ENCODE measurements at places on chromosomes 3 and 15. TPM values are rescaled to one million over a fixed set of nuclear protein-coding genes. Genes with fewer than 3 reads are reported as not detected.

- no peaks in the 10 kb centered on the region for H3K4me1 ChIP-seq
- H3K36me3 ChIP-seq, result no peaks in the 10 kb centered on the region
- no peaks in the 10 kb centered on the region for H3K27me3 ChIP-seq
- no peak overlapping the region for H3K27ac ChIP-seq
- no peak for DNase-seq
Observed at GRCh38 chr3:67685499-67685898, 31.1 kb upstream of the SUCLG2 start.

- H3K36me3 ChIP-seq, result no peaks in the 10 kb centered on the region
- no peak overlapping the region for H3K27ac ChIP-seq
- no peaks in the 10 kb centered on the region for H3K27me3 ChIP-seq
- no peak overlapping the region for H3K4me3 ChIP-seq
Observed at GRCh38 chr3:194766845-194767244, 81.2 kb downstream of the FAM43A start.

DNA sequence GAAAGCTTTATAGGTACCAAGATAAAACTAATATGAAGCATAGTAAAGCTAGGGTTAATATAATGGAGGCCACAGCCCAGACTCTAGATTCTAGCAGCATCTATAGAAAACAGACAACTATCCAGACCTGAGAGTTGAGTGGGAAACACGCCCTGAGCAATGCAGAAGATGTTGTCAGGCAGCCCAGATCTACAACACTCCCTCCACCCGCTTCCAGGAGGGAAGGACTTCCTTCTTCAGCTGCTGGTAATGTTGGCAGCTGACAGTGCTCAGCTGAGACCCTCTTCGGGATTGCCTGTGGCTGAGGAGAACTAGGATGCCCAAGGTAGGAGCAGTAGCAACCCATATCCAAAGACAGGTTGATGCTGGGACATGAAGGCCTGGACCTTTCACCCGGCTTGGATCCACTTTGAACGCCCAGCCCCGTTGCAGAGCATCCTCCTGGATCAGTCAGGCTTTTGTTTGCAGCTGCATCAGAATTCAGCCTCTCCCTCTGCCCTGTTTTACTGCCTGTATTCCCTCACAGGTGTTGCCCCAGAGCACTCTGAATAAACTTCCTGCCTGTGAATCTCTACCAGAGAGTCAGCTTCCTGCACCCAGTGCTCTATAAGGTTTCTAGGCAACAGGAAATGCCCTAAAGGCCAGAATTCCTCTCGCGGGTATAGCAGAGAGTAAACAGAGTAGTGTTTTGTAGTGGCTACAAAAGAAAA, 174.7 kb upstream of the IL12A start:
- no peaks in the 10 kb centered on the region for H3K4me1 ChIP-seq
- H3K4me3 ChIP-seq, result no peak overlapping the region
- no peak for DNase-seq
- H3K27me3 ChIP-seq, result no peaks in the 10 kb centered on the region
- no peak overlapping the region for H3K27ac ChIP-seq

- no peaks in the 10 kb centered on the region for H3K4me1 ChIP-seq
- H3K4me3 ChIP-seq, result no peak overlapping the region
- H3K27ac ChIP-seq, result no peak overlapping the region
- H3K36me3 ChIP-seq, result no peaks in the 10 kb centered on the region
Observed at GRCh38 chr3:134093956-134094355, 64.2 kb upstream of the SLCO2A1 start.

DNA sequence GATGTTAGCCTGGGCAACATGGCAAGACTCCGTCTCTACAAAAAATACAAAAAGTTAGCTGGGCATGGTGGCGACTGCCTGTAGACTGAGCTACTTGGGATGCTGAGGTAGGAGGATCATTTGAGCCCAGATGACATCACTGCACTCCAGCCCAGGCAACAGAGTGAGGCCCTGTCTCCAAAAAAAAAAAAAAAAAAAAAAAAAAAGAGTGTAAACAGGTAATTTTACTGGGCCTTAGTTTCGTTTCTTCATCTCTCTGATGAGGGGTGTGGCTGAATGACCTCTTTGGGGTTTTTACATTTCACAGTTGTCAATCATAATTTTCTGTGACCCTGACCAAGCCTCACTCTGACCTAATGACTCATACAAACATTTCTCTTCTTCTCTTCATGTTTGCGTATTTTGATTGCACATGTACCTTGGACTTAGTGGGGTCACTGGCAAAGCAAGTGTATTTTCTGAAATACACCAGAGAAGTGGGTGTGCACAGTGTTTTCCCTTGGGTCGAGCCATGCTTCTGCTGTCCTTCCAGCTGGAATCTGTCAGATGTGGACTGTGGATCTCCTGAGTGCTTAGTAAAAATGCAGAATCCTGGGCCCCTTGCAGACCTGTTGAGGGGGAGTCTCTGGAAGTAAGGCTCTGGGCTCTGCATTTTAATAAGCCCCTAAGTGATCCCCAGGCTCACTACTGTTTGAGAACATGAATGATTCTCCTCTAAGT, 140.5 kb downstream of the FNDC3B start:
- no peak overlapping the region for H3K27ac ChIP-seq
- H3K27me3 ChIP-seq, result no peaks in the 10 kb centered on the region
- DNase-seq, result no peak
- H3K36me3 ChIP-seq, result no peaks in the 10 kb centered on the region
- peaks cover 8% of the 10 kb centered on the region for H3K4me1 ChIP-seq

GRCh38 chr3:43162230-43163084, 56.6 kb upstream of the POMGNT2 start:
- no peaks in the 10 kb centered on the region for H3K36me3 ChIP-seq
- H3K27me3 ChIP-seq, result no peaks in the 10 kb centered on the region
- no peak overlapping the region for H3K4me3 ChIP-seq
- no peak for DNase-seq

- no peaks in the 10 kb centered on the region for H3K27me3 ChIP-seq
- no peaks in the 10 kb centered on the region for H3K4me1 ChIP-seq
- H3K36me3 ChIP-seq, result no peaks in the 10 kb centered on the region
- peak; percentile 40 for DNase-seq
- H3K4me3 ChIP-seq, result no peak overlapping the region
- H3K27ac ChIP-seq, result no peak overlapping the region
Observed at GRCh38 chr3:52820736-52821135, 9.7 kb downstream of the ITIH4 start.

- no peaks in the 10 kb centered on the region for H3K27me3 ChIP-seq
- no peak for DNase-seq
- no peaks in the 10 kb centered on the region for H3K36me3 ChIP-seq
- H3K27ac ChIP-seq, result no peak overlapping the region
- H3K4me3 ChIP-seq, result no peak overlapping the region
Observed at GRCh38 chr3:171789759-171790505, 20.4 kb downstream of the PLD1 start.

- no peaks in the 10 kb centered on the region for H3K27me3 ChIP-seq
- DNase-seq, result no peak
Observed at GRCh38 chr3:100297784-100298183, 36.8 kb upstream of the NIT2 start.

GRCh38 chr3:17500618-17501017, 241.8 kb downstream of the TBC1D5 start:
- no peaks in the 10 kb centered on the region for H3K36me3 ChIP-seq
- no peaks in the 10 kb centered on the region for H3K4me1 ChIP-seq
- no peak overlapping the region for H3K27ac ChIP-seq
- H3K4me3 ChIP-seq, result no peak overlapping the region
- no peak for DNase-seq
- H3K27me3 ChIP-seq, result no peaks in the 10 kb centered on the region

GRCh38 chr3:11696054-11696453, 52.3 kb upstream of the VGLL4 start:
- no peaks in the 10 kb centered on the region for H3K4me1 ChIP-seq
- H3K27me3 ChIP-seq, result no peaks in the 10 kb centered on the region
- no peaks in the 10 kb centered on the region for H3K36me3 ChIP-seq
- no peak for DNase-seq

GRCh38 chr3:160851629-160852210, 95.7 kb downstream of the PPM1L start:
- no peak for DNase-seq
- no peaks in the 10 kb centered on the region for H3K4me1 ChIP-seq
- H3K27me3 ChIP-seq, result no peaks in the 10 kb centered on the region
- no peak overlapping the region for H3K27ac ChIP-seq
- no peaks in the 10 kb centered on the region for H3K36me3 ChIP-seq

DNA sequence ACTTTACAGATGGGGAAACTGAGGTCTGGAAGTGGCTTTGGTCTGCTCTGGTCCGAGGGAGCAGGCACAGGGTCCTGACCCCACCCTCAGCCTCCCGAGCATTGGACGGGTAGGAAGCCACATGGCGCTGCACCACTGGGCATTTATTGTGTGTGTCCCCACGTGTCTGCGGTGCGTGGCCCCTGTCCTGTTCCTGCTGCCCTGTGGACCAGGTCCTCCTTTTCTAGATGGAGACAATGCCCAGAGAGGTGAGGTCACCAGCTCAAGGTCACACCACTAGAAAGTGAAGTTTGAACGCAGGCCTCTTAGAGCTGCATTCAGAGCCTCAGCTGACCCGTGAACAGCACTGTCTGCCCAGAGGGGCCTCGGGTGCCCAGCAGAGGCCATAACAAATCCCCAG, 26.8 kb downstream of the DUSP7 start:
- H3K4me3 ChIP-seq, result no peak overlapping the region
- peaks cover 18% of the 10 kb centered on the region for H3K4me1 ChIP-seq
- H3K27me3 ChIP-seq, result no peaks in the 10 kb centered on the region
- DNase-seq, result no peak

DNA sequence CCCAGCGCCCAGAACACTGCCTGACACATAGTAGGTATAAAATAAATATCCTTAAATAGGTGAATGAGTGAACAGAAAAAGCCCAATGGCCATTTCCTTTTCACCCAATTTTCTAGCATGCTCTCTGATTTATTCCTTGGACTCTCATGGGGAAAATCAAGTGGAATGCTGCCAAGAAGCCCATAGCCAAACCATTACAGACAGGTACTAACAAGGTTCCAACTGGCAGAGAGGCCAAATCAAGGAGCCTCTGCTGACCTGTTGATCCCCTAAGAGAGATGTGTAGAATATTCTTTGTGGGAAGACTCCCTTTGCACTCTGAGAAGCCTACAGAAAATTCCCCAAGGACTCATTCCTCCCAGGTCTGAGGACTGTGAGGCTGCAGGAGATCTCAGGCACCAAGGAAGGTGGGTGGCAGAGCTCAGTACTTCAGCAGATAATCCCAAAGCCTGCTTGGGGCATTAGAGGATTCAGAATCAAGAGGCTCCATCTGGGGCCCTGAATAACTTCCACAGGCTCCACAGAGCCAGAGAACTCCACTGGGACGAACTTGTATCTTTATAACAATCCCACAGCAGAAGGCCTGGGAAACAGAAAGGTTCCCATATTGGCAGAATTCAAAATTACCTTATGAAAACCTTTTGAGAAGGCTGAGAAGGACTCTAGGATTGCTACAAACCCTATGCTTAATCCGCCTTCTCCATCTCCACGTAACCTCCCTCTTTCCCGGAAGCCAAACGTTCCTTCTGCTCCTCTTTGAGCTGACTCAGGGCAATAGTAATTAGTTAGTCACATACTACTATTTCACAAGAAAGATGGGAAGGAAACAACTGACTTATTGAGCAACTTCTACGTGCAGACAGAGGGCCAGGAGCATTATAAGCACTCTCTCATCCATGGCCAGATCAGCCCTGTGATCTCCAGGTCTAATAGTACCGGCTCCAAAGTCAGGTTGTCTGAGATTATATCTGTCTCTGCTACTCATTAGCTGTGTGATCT, 34.5 kb downstream of the PRICKLE2 start:
- H3K27me3 ChIP-seq, result no peaks in the 10 kb centered on the region
- H3K4me3 ChIP-seq, result no peak overlapping the region
- no peaks in the 10 kb centered on the region for H3K36me3 ChIP-seq

POMGNT2 gene
- 33.2 TPM for total RNA-seq

IQCH gene
- 23.5 TPM for total RNA-seq

TMCO5A gene
- total RNA-seq, result 129 TPM

EIF5A2 gene
- total RNA-seq, result 3.6 TPM

PLA2G4D gene
- total RNA-seq, result 0.43 TPM

COL6A5 gene
- 2.0 TPM for total RNA-seq

ANAPC13 gene
- 50.5 TPM for total RNA-seq

TRH gene
- total RNA-seq, result 2.1 TPM

HIGD2B gene
- 2.4 TPM for total RNA-seq

CNTN3 gene
- 4.1 TPM for total RNA-seq

TTC14 gene
- total RNA-seq, result 79.6 TPM

CPLX3 gene
- 3.7 TPM for total RNA-seq

MED12L gene
- 10.3 TPM for total RNA-seq
